ENCODE measurements at places on chromosomes 5 and 9. TPM values are rescaled to one million over a fixed set of nuclear protein-coding genes. Genes with fewer than 3 reads are reported as not detected.

DNA sequence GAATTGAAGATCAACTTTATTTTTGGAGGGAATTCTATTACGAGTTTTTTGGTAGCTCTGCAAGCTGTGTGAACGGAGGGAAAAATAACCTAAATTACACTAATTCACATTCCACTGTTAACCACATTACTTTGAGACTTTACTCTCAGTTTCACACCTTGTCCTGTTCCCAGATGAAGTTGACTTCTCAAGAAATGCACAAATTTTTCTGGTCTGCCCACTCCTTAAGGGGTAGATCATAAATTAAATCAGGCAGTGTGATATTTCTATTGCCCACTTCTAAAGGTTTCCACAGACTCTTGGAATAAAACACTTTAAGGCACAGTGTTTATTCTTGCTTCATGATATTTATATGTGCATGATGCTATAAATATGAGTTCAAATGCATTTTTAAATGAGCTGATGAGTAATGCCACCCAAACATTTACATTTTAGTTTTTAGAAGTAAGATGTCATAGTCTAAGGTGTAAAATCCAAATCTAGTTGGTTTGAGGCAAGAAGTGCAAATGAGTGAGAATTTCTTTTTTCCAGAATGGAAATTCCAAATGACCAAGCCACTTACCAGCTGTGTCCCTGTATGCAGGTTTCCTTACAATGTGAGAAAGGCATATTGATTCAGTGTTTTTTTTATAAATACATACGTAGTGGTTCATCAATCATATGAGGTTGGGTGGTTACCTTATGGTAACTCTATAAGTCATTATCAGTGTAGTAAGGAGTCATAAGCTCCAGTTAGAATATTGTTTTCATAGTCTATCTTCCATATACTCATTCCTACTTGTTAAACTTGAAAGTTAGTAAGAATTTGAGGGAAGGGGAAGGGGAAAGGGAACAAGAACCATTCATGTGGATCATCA is 437.7 kb upstream of the MEF2C start:
- H3K4me3 ChIP-seq: no peak overlapping the region
- no peak for DNase-seq
- H3K27ac ChIP-seq: no peak overlapping the region
- no peaks in the 10 kb centered on the region for H3K27me3 ChIP-seq

Gene PCDHB8
- not detected for total RNA-seq

Gene SVEP1
- total RNA-seq: not detected

GRCh38 chr9:87372356-87372851 is 125.3 kb upstream of the DAPK1 start:
- peaks cover 15% of the 10 kb centered on the region for H3K27me3 ChIP-seq
- no peak for DNase-seq
- no peak overlapping the region for H3K4me3 ChIP-seq
- no peaks in the 10 kb centered on the region for H3K36me3 ChIP-seq
- peaks cover 4% of the 10 kb centered on the region for H3K4me1 ChIP-seq

All from activated CD4-positive, alpha-beta T cell treated with anti-CD3 and anti-CD28 coated beads, Interleukin-2, amount 10 ng/mL, durations not matched to agents 7 days and 5 days (primary cell).